ENCODE measurements at places on chromosomes 4 and X. TPM values are rescaled to one million over a fixed set of nuclear protein-coding genes. Genes with fewer than 3 reads are reported as not detected.

- no peak for DNase-seq
Measured at GRCh38 chr4:34878961-34879360, 1365.4 kb downstream of the ARAP2 start.

- no peak for DNase-seq
Measured at GRCh38 chr4:6225469-6225868, 25.1 kb upstream of the JAKMIP1 start.

DNA sequence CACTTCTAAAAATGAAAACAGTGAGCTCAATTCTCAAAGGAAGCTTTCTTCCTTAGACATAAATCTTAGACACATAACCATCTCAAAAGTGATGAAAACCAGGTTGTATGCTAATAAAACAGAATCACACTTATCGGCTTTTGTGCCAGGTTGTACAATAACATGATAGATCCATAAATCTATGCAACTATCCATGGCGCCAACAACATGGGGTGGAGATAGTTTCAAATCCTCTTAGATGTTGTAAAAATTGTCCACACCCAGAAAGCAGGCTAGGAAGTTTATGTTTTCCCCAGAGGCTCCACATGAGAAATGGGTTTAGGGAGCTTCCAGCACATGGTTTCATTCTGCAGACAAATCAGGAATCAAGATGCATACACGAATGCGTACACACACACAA is 165.3 kb upstream of the MAP3K15 start:
- no peak for DNase-seq

GRCh38 chr4:183966371-183966770 is 61.3 kb downstream of the STOX2 start:
- no peak for DNase-seq

DNA sequence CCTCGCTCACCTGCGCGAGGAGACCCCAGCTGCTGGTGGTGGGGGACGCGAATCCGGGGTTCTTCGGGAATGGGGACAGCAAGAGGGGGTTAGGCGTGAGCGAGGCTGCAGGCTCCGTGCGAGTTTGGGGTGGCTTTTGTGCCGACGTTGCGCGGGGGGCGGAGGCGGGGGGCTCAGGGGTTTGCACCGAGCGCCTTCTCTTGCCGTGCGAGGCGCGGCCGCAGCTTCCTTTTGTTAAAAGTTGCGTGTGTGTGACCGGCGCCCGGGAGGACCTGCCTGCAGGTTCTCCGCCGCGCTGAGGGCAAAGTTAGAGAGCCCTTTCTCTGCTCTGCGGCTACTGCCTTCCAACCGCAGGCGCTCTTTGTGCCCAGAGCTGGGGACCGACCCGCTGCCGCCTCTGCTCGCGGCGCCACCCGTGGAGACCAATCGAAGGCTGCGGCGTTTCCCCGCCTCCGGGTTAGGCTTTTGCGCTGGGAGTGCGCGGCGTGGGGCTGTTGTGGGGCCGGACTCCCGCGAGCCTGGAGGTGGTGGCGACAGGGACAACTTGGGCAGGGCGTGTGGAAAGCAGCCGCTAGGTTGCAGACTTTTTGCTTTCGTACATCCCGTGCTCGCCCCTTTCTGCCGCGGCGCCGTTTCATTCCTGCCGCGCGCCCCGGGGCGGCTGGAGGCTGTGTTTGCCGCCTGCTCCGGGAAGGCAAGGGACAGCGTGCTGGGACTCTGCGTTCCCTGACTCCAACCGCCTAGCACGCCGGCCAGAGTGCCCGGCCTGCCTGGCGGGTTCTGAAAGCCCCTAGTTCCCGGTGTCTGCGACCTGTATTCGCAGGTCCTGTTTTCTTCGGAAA is 716 bp downstream of the KIT start:
- no peak for DNase-seq

Gene ZAR1
- not detected for polyA plus RNA-seq
